ENCODE measurements at places on chromosomes 12 and 14.

- no peak for DNase-seq
Measured at GRCh38 chr12:26406813-26407212, 211.4 kb downstream of the SSPN start.

DNA sequence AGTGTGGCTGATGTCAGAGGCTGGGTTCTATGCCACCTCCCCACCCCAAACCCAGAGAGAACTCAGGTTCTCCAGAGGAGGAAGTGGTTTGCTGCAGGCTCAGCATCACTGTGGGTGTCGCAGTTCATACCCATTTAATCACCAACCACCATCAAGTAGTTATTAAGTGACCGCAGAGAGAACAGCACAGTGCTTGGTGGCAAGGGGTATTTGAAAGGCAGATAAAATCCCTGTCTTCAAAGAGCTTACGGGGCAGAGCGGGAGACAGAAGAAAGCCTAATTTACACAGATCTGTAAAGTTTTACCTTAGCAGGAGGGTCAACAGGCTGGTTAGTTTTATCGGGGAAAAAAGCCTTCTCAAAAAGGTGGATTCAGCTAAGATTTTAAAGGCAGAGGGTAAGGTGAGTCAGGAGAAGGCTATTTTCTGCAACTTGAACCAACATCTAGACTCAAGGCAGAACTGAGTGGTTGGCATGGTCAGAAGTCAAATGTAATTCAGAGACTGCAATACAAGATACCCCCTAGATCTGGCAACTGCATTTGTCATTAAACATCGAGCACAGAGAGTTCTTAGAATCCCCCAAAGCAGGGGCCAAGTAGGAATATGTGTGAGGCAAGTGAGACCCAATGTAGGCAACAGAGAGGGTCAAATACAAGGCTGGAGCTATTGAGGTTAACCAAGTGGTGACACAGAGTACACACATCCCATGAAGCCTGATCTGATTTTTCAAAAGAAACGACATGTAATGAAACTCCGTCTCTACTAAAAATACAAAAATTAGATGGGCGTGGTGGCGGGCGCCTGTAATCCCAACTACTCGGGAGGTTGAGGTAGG is 13.2 kb downstream of the PXN start:
- no peak for DNase-seq

DNA sequence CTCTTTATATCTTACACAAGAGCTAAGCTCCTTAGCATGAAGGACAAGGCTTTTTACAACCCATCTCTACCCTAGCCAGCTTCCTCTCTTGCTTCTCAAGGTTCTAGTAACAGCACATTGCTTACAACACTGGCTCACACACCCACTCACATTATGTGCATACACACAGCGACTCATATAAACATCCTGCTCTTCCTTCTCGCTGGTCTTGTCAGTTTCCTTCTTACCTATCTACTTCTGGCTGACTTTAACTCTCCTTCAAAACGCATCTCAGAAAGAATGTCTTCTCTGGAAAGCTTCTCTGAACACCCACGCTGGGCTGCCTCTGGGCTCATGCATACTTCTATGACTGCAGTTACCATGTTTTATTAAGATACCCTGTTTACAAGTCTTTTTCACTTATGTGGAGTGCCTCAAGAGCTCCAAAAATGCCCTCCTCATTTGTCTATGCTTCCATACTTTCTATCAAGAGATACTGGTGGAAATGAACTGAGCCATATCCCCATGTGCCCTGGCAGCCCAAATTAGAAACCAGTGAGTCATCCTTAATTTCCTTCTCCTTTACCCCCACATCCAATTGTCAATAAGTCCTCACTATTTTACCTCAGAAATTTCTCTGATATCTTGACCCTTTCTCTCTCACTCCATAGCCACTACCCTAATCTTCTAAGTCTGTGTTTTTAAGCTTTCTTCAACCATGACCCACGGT is 126.9 kb upstream of the KRAS start:
- DNase-seq = no peak

DNA sequence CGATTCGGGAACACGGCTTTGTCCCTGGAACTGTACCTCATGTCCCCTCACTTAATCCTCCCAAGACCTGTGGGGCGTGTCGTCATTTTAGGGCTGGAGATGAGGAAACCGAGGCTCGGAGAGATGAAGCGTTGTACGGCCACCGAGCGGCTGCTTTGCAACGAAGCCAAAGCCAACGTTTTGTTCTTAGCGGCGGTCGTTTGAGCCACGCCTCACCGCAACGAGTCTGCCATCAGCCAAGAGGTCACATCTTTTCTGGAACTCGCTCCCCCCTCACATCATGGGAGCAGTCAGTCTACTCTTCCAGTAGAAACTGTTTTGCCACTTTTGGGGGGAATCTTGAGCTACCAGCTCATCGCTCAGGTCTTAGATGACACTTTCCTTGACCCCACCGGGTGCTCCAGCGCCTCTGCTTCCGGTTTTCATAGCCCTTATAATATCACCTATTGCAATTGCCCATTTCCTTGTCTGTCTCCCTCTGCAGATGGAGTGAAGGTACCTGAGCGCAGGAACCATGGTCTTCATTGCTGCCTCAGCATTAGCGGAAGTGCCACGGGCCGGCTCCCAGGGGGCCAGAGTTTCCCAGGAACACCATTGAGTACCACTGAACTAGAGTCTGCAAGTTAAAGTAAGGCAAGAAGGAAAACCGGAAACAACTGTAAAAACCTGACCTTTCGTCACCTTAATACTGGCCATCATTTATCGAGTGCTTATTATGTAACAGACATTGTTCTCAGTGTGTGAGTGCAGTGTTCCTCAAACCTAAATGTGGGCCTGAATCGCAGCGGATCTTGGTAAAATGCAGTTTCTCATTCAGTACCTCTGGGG is 19.6 kb downstream of the NINJ2 start:
- DNase-seq = no peak

Measured in activated gamma-delta T cell (primary cell).